ENCODE measurements at places on chromosomes 13 and 19.

DNA sequence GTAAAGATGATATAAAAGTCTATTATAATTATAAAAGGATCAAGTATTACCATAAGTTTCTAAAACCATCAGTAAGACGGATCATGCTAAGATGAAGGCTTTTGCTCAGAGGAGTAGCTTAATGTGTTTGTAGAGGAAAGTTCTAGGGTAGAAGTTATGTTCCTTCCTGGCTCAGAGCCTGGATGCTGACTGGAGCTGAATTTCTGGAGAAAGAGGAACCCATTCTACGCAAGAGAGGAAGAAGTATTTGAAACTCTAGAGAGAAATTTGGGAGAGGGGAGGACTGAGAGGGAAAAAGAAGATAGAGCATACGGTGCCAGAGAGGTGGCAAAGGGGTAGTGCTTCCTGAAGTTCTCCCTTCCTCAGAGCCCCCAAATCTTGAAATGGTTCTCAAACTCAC is 51.4 kb upstream of the SGCG start:
- no peak for DNase-seq

- DNase-seq = peak; percentile 17
These were observed 32.5 kb upstream of the NDFIP2 start for GRCh38 chr13:79448413-79448812.

DNA sequence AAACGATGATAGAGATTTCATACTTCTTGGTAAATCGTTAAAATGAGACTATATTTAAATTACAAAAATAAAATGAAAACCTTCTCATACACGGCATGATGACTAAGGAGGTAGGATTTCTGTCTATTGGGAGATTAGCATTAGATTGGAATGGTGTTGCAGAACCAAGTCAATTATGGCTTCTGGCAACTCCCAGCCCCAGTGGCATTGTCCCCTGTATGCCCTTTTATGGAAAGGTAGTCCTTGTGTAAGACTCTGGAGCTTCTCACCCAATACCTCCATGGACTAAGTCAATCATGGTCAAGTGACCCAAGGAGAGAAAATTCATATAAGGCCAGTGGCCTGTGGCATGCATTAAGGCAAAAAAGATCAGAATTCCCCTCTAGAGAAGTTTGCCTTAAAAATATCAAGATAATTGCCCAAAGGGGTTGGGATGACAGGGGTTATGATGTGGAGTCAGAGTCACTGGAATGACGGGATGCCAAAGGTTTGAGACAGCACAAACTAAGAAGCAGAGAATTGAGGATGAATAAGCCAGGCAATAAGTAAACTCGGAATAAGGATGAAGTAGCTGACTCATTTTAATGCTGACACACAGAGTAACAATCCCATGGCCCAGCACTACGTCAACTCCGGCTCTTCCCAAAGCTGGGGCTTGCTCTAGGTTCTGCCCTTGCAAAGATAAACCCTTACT is 57.8 kb upstream of the POSTN start:
- DNase-seq = no peak

- no peak for DNase-seq
These were observed 34.1 kb downstream of the INSR start for GRCh38 chr19:7260161-7260560.

DNA sequence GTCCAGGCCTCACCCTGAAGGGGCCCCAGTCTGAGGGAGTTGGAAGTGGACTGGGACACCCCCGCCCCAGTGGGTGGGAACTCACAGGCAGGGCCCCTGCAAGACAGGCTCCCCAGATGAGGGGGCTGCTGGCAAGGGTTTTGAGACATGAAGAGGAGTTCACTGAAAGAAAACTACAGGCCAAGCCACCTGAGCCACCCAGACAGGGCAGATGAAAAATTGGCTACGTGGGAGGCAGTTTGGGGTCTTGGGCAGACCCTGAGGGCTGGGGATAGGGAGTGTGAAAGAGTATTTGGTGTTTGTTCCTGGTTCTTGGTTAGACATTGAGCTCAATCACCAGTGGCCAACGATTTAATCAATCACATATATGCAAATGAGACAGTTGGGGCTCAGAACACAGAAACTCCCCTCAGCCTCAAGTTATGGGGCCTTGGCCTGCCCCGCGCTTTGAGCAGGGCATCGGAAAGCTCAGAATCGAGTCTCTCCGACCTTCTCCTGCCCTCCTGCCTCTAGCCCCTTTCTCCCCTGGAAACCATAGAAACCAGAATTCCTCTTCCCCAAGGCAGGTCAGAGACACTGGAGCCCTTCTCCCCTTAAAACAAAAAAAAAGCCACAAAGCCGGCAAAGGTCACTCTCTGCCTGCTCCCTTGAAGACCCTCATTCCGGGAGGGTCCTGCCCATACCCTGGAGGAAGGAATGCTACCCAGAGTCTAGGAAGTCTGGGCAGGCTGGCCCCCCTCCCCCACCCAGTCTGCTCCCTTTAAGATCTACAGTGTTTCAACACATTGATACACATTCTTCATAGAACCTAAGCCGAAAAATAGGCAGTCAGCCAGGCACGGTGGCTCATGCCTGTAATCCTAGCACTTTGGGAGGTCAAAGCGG is 1.3 kb upstream of the ISYNA1 start:
- peak; percentile 61 for DNase-seq

GRCh38 chr13:30165796-30166195 is 141.6 kb downstream of the KATNAL1 start:
- no peak for DNase-seq

DNA sequence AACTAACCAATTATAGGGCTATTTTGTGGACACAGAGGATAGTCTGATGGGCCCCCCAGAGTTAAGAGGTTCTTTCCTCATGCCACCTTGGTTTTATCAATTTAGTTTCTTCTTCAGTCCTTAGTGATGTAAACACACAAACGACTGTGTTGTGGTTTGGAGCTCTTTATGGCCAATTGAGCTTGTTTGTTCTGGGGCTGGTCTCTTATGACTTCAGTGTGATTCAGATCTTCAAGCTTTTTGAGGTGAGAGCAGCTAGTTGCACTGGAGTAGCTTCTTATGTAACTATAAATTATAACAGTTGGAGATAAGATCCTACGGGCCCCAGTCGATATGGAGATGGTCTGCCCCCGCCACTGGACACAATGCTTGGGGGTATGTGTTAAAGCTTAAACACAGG is 22.0 kb upstream of the GJB6 start:
- DNase-seq = no peak

- no peak for DNase-seq
These were observed 38.4 kb downstream of the BRD4 start for GRCh38 chr19:15293781-15294491.

- no peak for DNase-seq
These were observed 518.4 kb upstream of the SLITRK1 start for GRCh38 chr13:84400706-84401105.

DNA sequence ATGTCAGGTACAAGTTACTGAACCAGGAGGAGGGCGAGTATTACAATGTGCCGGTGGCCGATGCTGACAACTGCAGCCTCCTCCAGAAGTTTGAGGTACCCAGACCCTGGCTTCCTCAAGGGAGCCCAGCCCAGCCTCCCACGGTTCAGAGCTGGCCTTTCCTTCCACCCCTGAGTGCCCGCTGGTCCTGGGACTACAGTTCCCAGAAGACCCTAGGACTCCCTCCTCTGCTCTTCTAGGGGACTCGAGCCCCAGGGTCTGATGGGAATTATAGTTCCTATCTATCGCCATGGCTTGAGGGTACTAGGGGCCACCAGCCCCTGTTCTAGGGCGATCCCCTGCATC is 11.0 kb downstream of the PRKCG start:
- DNase-seq = no peak

GRCh38 chr19:1653300-1653628 is 849 bp upstream of the TCF3 start:
- no peak for DNase-seq

DNA sequence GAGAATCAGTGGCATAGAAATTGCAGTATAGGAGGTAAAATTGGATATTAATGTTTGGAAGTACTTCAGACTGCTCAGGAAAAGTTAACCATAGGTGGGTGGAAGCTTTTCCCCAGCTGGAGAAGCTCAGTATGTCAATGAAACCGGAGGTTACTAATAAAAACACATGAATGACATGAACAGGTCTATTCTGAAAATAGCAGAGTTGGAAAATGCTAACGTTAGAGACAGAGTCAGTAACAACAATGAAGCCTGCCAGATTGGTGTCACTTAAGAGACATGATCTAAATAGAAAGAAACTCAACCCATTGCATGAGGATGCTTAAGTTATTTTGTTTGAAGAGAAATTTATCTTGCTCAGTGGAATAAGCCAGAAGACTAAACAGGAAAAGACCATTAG is 364.5 kb downstream of the DNAJC15 start:
- DNase-seq = no peak

DNA sequence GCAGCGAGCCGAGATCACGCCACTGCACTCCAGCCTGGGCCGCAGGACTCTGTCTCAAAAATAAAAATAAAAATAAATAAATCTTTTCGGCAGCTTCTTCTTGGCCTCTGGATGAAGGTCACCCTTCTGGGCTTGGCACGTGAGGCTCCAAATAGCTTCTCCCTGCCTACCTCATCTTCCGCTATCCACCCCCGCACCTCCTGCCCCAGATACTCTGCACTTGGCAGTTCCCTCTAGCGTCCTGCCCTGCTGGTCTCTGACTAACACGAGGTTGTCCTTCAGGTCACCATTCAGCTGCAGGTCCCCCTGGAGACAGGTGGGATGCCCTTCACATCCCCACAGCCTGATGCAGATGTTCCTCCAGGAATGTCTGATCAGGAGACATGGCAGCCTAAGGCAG is 8.5 kb upstream of the CCL25 start:
- DNase-seq = no peak

DNA sequence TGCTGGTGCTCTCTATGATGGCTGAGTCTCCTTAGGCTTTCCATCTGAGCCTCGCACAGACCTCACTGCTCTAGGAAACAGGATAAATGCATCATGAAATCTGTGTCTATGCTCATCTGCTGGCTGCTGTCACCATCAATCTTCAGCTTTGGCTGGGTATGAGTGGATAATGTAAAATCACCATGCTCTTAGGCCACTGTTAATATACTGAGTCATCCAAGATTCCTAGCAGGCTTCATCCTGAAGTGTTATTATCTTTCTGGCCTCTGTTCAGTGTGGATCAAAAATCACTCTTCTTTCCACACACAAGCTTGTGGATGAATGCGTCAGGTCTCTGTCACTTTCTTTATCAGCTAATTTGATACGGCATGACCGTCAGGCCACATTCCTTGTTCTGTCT is 317.4 kb downstream of the NALCN start:
- no peak for DNase-seq

DNA sequence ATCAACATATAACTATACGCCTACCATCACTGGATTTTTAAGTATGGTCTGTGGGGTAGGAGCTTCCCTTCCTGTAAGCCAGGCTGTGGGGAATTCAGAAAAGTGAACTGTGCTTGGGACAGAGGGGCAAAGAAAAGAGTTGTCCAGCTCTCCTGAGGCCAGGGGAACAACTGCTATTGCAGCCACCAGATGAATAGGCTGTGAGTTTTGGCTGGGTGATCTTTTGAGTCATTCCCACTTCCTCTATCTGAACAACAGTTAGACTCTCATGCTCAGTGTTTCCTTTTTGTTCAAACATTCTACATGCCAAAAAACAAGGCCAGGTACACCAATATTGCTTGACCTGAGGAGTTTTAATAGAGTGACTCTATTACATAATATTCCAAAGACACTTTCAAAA is 426.2 kb upstream of the DACH1 start:
- DNase-seq = no peak

- no peak for DNase-seq
These were observed 408.9 kb downstream of the ZNF536 start for GRCh38 chr19:30781047-30781446.

- DNase-seq = peak; percentile 16
These were observed 92.7 kb upstream of the KLF12 start for GRCh38 chr13:74226791-74227475.

DNA sequence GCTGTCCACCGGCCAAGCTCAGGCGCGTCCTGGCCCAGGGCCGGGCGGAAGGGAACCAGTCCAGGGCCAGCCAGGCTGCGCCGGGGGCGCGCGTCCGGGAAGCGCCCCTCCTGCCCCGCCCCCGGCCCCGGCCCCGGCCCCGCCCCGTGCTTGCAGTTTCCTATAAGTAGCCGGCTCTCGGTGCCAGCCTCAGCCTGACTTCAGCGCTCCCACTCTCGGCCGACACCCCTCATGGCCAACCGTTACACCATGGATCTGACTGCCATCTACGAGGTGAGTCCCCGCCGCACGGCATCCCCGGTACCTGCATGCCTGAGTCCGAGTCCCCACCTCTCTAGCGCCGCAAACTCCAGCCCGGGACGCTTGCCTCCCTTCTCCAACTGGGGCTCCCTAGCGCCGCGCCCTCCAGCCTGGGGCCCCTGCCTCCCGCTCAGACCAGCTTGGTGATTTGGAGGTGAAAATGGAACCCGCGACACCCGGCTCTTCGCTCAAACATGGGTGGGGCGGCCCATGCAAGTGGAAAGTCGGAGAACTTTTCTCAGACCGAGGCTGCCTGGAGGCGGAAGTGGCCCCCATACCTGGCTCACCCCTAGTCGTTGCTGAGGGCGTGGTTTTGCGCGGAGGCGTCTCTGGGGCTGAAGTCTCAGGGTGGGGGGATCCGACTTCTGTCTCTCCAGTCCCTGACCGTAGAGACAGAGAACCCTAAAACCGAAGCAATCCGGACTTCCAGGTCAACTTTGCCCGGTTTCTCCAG is at the start of gene ZFP36:
ZFP36 (plus strand) TSS at position 192 of the 754 bp plus-strand sequence; CDS start at position 250, 58 bp downstream.
- peak; percentile 90 for DNase-seq

DNA sequence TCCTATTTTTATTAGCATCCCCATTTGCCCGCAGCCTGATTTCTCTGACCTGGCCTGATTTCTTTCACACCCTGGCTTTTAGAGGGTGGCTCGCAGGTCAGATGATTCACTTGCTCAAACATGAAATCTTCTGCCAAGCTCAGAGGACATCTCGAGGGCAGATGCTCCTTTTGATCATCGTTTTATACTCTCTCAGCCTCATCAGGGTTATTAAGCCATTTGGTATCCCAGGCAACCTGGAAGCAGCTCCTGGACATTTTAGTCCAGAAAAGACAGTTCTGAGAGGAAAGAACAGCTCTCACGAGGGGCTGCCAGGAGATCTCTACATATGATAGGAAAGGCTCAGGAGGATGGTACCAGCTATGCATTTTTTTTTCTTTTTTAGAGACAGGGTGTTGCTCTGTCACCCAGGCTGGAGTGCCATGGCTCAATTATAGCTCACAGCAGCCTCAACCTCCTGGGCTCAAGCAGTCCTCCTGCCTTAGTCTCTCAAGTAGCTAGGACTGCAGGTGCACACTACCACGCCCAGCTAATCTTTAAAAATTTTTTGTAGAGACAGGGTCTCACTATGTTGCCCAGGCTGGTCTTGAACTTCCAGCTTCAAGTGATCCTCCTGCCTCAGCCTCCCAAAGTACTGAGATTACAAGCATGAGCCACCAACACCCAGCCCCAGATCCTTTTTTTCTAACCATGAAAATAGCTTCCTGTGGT is 165.4 kb downstream of the KATNAL1 start:
- no peak for DNase-seq

GRCh38 chr13:109764470-109765291 is 21.7 kb downstream of the IRS2 start:
- peak; percentile 36 for DNase-seq

- peak; percentile 34 for DNase-seq
These were observed 263.9 kb downstream of the MZT1 start for GRCh38 chr13:72463561-72463960.

DNA sequence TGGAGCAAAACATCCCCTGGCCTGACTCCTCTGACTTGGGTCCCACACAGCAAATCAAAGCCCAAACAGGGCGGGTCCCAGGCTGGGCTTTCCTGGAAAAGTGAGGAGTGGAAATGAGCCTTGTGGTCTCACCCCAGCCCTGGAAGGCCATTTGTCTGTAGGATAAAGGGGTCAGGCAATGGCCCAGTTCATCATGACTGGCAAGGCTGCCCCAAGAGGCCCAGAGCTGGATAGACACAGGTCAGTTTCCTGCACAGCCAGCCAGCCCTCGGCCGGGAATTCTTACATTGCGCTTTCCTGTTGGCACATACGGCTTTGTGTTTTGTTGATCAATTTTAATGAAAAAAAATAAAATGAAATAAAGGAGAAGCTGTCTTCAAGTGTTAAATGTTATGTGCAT is 174.3 kb downstream of the TSHZ3 start:
- DNase-seq = no peak
